ENCODE measurements at places on chromosomes 16 and 17.

GRCh38 chr17:33750943-33751701 is 458.0 kb upstream of the ASIC2 start:
- peak; percentile 51 for DNase-seq

- peak; percentile 64 for DNase-seq
These were observed 5.3 kb downstream of the DOC2A start for GRCh38 chr16:30005341-30006094.

DNA sequence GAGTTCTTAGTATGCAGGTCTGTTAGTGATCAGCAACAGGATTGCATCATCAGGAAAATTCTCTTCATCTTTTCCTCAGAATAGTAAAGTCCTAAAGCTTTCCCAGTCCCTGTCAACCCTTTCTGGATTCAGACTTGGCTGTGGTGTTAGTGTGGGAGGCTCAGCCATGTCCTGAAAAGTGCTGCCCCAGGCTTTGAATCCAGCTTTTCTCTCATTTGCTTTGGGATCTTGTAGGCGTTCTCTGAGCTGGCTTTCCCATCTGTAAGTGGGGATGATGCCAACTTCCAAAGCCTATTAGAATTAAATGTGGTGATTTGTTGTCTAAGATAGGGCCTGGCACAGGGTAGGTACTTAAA is 3.0 kb downstream of the ALKBH5 start:
- DNase-seq: peak; percentile 10

DNA sequence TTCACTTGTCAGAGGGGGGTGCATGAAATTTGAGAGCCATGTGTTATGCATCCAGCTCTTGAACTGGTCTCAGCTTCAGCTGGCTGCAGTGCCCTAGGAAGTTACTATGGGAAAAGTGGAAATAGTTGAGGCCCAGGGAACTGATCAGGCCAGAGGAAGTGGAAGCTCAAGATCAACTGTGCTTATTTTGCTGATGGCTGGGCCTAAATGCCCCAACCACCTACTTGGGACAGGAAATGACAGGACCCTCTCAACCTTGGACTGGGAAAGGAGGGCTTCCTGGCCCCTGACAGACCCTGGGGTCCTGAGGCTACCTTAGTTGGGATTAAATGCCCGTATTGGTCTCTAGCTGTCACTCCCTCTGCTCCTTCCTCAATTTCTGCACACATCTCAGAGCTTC is 1.2 kb upstream of the TAOK2 start:
- no peak for DNase-seq

- DNase-seq: no peak
These were observed 5.5 kb downstream of the USP6 start for GRCh38 chr17:5121186-5121841.

GRCh38 chr17:12667299-12667958 is 1.7 kb downstream of the MYOCD start:
- DNase-seq: peak; percentile 51

GRCh38 chr17:50207315-50207714 is 5.9 kb upstream of the COL1A1 start:
- DNase-seq: no peak

DNA sequence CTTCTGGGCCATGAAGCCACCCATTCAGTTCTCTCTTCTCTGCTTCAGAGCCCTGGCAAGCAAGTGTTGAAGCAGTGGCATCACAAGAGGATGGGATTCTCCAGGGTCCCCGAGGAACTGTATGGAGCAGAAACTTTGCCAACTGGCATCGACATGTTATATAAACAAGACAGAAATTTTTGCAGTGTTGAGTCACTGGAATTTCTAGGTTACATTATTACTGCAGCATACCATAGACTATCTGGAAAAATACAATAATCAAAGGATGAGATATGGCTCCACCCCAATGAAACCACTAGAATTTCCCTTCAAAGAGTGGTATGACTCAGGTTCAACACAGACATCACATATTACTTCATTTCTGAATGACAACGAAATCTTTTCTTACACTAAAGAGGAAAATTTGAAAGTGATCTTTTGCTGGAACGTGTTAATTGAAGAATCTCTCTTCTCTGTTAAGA is 343.0 kb upstream of the DYNLRB2 start:
- no peak for DNase-seq

GRCh38 chr16:24279982-24280515 is 23.9 kb downstream of the CACNG3 start:
- no peak for DNase-seq

GRCh38 chr16:721765-722540 is 1.0 kb downstream of the ANTKMT start:
- no peak for DNase-seq

GRCh38 chr17:74447628-74448159 is 15.8 kb downstream of the GPRC5C start:
- no peak for DNase-seq

- no peak for DNase-seq
These were observed 507 bp downstream of the FHOD1 start for GRCh38 chr16:67246756-67247191.

GRCh38 chr16:80719573-80719972 is 84.8 kb downstream of the CDYL2 start:
- no peak for DNase-seq

Measured in RKO (cell line).